GF-D8 (cell line): ENCODE measurements at places on chromosomes 1 and 21.

DNA sequence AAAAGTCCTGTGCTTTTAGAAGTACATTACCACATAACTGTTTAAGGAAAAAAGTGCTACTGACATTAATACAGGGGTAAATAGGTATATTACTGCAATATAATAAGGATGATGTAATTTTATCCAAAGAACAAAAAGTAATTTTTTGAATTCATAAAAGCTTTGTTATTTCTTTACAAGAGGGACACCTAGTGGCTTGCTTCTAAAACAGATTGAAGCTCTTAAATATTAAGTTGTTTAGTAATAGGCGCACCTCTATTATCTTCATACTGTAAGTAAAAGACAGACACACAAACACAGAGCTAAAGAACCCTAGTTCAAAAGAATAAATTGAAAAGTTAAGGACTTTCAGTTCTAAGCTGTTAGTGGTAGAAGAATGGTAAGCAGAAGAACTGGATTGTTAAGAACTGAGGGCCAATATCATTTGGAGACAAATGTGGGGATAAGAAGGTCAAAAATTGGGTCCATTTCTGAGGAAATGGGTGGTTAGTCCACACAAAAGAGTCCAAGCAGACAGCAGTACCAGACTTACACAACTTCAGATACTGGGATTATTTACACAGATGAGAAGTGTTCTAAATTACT, 15.4 kb downstream of the ZNHIT6 start:
- DNase-seq, result no peak

- DNase-seq, result no peak
Observed at GRCh38 chr1:10736634-10737586, 59.5 kb downstream of the CASZ1 start.

DNA sequence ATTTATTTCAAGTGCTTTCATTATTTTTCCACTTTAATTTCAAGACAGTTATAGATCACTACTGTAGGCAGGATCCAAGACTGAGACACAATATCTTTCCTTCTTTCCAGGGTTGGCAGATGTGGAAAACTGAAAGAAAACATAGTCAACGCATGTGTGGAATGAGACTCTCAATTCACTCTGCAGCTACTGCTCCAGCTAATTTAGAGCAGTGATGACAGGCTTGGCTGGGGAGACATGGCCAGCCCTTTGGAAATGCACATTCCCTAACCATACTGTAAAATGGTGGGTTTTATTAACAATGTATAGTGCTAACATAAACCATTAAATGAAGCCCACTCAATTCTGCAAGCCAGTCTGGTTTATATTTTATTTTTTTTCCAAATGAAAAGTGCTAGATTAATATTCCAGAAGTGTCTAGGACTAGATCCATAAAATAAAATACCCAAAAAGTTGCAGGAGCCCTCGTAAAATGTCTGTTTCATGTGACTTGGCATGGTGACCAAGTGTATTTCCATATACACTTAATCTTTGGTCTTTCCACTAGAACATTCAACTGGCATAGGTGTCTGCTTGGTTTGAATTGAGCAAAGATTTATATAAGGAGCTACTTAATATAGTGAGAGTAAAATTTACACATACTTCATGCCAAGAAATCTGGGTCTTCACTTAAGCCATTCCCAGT, 32.9 kb downstream of the COL11A1 start:
- DNase-seq, result no peak

DNA sequence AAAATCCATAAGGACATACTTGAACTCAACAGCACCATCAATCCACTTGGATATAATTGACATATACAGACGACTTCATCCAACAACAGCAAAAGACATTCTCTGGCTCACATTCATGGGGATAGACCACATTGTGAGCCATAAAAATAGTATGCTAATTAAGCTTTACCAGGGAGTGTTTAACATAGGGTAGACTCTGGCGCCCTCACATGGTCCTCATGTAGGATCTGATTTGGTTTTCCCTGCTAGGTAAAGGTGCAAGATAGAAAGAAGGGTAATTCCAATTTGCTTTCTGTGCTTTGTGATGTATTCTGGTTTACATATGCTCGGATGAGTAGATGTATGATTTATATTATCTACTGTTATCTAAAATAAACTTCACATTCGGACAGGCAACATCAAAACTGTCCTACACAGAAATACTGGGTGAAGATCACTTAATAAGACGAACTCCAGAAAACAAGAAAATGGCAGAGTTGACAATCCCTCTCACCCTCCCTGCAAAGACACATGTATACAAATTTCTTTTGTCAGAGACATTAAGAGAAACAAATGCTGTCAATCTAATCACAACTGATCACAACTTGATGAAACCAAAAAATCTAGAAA, 27.7 kb downstream of the CR1L start:
- DNase-seq, result no peak

- no peak for DNase-seq
Observed at GRCh38 chr1:59617434-59617833, 197.3 kb upstream of the HOOK1 start.

GRCh38 chr1:183379951-183380350, 38.2 kb downstream of the NMNAT2 start:
- no peak for DNase-seq

GRCh38 chr21:45555251-45555556, 13.0 kb upstream of the SLC19A1 start:
- no peak for DNase-seq

- no peak for DNase-seq
Observed at GRCh38 chr1:241323514-241324195, 33.4 kb downstream of the RGS7 start.

DNA sequence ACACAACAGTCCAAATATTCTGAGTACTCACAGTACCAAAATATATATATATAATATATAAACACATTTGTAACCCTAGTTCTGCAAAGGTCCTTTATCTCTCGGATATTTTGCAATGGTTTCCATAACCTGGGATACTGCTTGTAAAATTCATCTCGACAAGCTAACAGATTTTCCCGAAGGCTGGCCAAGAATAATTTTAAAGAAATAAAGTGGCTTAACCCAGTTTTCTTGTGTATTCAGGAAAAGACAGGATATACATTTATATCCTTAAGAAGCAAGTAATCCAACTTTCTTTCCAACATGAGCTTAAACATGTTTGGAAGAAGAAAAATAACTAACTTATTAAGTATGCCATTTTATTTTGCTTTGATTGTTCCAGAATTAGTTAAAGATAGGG, 348.7 kb upstream of the RUNX1 start:
- no peak for DNase-seq

GRCh38 chr21:45845063-45845769, 136.4 kb upstream of the COL6A1 start:
- DNase-seq, result no peak

- no peak for DNase-seq
Observed at GRCh38 chr1:28066393-28067154, 21.8 kb downstream of the EYA3 start.

DNA sequence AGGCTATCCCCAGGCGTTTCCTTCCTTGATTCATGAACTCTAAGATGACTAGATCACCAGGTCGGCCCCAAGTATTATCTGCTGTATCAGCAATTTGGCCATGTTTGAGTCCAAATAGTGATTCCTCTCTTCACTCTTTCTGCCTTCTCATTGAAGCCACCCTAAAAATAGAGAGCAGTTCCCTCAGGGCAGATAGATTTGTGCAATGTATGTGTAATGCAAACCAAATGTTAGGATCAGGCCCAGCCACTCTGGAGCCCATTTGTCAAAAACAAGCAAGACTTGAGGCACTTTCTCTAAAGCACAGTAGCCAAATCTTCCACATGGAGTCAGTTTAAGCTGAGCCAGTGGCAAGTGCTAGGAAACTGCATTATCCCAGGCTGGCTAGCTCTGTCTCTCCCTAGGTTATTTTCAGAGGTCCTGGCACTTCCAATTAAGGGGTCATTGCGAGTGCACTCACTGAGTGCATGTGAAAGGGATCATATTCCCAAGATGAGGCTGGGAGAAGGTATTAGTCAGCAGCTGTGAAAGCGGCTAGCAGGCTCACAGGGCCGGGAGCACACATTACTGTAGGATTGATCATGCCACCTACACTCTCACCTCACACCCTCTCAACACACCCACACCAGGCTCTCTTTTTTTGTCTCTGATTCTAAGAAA, 97.9 kb upstream of the RAB3GAP2 start:
- DNase-seq, result no peak

DNA sequence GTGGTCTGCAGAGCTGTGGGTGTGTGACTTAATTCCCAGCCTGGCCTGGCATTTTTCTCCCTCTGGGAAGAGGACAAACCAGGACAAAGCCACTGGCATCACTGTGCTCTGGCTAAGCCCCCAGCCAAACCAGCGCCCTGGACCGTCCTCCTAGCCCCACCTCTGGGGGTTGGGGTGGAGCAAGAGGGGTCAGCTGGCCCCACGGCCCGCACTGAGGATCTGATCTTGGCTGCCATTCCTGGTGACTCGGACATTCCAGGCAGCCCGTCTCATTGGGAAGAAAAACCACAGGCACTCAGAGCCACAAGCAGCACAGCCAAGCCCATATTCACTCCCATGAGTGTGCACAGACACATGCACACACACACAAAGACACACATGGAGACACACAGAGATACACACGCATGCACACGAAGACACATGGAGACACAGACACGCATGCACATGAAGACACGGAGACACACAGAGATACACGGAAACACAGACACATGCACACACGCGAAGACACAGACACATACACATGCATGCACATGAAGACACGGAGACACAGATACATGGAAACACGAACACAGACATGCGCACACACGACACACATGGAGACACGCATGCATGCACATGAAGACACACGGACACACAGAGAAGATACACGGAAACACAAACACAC, 2.3 kb upstream of the MXRA8 start:
- DNase-seq, result no peak

- no peak for DNase-seq
Observed at GRCh38 chr1:229344139-229344538, 1.3 kb upstream of the CCSAP start.

GRCh38 chr1:50066806-50067205, 41.9 kb upstream of the ELAVL4 start:
- no peak for DNase-seq

DNA sequence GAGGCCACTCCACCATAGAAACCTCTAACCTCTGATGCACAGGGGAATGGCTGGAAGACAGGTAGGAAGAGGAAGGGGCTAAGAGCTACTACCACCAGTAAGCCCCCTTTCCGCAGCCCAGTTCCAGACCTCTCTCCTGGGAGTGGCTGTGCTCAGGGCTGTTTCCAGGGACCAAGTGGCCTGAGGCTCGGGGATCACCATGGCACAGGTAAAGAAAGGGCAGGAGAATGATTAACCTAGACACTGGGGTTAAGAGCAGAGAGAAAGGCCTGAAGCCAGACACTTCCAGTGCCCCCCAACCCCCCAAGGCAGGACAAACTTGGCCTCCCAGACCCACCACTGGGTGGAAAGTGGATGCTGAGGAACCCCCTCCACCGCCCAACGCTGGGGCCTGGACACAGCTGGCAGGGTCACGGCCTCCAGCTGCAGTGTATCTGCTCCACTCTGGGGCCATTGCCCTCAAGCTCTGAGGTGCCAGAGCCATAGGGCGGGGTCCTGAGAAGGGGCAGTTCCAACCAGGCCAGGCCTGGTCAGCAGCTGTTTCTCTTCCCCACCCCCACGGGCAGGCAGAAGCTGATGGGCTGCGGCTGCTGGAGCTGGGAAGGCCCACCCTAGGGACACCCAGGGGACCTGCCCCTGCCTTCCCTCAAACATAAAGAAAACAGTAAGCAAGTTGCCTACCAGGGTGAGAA, 2.6 kb downstream of the TAGLN2 start:
- no peak for DNase-seq

GRCh38 chr1:97925151-97925550, 4.3 kb upstream of the DPYD start:
- no peak for DNase-seq

DNA sequence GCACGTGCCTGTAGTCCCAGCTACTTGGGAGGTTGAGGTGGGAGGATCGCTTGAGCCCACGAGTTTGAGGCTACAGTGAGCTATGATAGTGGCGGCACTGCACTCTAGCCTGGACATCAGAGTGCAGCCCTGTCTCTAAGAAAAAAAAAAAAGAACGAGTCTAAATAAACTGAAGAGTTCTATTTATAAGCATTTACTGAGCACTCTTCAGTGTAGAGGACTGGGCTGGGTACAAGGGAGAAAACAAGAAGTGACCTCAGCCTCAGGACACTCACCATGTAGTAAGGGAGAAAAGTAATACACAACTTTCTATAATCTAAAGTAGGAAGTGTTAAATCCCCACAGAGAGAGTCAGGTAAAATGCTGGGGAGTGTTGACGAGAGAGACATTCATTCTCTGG, 35.0 kb downstream of the NAV1 start:
- no peak for DNase-seq

DNA sequence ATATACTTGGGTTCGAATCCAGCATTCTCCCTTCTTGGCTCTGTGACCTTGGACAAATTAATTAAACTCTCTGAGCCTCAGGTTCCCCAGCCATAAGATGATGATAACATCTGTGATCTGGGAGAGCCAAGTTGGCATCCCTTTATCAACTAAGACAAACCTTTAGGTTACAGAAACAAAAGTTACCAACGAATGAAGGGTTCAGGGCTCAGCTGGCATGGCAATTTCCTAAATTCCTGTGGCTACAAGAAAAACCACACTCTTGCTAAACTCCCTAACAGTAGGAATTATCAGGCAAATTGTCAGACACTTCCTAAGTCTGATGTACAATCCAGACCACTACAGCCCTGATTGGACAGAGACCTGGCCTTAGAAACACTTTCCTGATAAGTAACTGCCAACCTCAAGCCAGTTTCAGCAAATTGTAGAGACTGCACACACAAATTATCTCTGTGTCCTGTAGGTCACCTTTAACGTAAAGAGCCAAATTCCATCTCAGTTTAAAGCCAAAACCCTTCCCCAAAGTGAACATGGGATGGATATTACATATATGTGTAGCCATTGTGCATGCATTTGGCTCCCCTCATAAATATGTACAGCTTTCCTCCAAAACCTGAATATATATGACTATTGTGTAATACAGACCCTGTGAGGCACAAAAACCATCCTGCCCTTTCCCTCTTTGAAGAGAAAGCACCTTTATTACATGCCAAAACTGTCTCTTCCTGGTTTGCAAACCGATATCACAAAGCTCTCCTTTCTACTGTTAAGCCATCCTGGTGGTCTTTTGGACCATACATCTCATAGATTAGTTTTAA, 39.5 kb upstream of the EDARADD start:
- DNase-seq, result peak; percentile 40
